Nucleus accumbens (tissue), 56 donors: ENCODE measurements at places on chromosomes 1 and 21.

- no peak for DNase-seq
Observed at GRCh38 chr1:223052931-223053330, 90.1 kb downstream of the TLR5 start.

- no peak for DNase-seq
Observed at GRCh38 chr1:172914501-172915144, 136.1 kb downstream of the TNFSF18 start.

GRCh38 chr1:246837418-246838117, 94.2 kb downstream of the AHCTF1 start:
- no peak for DNase-seq

- no peak for DNase-seq
Observed at GRCh38 chr1:201890223-201890622, 1.5 kb downstream of the SHISA4 start.

GRCh38 chr1:241800640-241801039, 47.4 kb upstream of the EXO1 start:
- no peak for DNase-seq

GRCh38 chr1:221331273-221332183, 410.4 kb downstream of the DUSP10 start:
- no peak for DNase-seq

DNA sequence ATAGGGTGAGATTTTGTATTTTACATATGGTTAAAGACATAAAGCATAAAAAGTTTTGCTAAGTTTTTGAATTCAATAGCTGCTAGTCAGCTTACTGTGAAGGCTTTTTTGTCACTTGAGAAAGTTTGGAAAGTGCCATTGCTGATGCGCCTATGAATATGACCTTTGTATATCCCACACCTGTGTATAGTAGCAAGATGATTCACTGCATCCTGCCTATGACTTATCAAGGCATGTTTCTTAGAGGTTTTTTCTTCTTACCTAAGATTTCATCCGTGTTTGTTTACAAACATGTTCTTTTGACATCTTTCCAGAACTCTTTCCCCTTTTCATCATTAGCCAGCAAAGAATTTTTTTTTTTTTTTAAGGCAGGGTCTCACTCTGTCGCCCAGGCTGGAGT, 51.5 kb downstream of the PRKAA2 start:
- no peak for DNase-seq

- DNase-seq, result no peak
Observed at GRCh38 chr1:93628681-93629080, 53.0 kb downstream of the BCAR3 start.
